ENCODE measurements at places on chromosomes 16 and 17.

DNA sequence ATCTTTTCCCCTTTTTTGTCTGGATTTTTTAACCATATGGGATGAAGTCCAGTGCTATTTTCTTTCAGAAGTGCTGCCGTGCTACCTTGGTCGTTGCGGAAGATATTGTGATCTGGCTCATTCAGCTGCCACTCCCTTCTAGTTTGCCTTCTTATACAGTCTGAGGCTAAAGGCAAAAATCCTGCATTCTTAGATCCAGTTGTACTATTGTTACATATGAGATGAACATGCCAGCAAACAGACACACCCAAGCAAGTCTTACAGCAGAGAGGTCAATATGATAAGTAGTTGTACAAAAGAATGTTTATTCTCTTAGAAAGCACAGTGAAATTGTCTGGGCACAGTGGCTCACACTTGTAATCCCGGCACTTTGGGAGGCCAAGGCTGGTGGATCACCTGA is 108.0 kb upstream of the COX10 start:
- DNase-seq = no peak

GRCh38 chr17:3894911-3895343 is 2.1 kb upstream of the CAMKK1 start:
- no peak for DNase-seq

DNA sequence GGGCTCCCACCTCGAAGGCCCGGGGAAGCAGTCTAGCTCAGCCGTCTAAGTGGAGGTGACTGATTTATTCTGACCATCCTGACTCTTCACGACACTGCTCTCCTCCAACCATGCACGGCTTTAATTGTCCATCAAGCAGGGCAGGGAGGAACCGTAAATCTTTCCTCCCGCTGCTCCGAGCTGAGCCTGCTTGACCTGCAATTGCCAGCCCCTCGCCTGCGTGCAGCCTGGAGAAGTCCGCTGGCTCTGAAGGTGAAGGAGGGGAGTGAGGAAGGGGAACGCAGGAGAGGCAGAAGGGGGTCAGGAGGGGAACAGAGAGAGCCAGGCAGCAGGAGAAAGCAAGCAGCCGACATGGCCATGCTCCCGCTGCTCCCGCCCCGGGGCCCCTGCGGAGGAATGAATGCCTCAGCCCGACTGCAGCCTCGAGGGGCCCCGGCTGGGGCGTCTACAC is 10.1 kb downstream of the RBFOX3 start:
- DNase-seq = no peak

DNA sequence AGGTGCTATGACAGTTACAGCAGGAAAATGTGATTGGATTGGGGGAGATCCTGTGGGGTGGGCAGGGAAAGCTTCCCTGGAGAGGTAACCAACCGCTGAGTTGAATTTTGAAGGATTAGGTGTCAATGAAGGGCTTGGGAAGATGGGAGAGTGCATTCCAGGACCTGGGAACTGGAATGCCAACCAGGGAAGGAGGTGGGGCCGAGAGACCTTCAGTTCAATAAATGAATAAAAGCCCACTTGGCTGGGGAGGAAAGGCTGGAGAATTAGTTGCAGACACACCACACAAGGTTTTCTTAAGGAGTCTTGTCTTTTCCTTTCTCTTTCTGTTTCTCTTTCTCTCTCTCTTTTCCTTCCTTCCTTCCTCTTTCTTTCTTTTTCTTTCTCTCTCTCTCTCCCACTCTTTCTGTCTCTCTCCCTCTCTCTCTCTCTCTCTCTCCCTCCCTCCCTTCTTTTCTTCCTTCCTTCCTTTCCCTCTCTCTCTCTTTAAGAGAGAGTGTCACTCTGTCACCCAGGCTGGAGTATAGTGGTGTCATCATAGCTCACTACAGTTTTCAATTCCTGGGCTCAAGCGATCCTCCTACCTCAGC is 3.3 kb downstream of the USP43 start:
- DNase-seq = no peak

DNA sequence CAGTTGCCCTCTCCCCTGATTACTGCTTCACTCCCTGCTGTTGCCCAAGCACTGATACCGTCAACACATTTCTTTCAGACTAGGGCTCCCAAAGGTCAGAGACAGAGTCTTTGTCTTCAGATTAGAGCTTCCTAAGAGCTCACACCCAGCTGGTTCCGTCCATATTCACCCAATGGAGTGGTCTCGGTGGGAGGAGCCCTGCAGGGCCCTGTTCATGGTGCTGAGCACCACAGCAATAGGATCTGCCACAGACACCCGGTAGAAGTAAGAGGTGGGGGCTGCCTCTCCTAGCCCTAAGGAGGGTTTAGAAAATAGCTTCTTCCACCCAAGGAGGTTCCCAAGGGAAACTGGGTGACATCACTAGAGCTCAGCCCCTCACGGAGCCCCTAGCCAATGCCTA is 128.3 kb downstream of the CCDC144A start:
- no peak for DNase-seq

DNA sequence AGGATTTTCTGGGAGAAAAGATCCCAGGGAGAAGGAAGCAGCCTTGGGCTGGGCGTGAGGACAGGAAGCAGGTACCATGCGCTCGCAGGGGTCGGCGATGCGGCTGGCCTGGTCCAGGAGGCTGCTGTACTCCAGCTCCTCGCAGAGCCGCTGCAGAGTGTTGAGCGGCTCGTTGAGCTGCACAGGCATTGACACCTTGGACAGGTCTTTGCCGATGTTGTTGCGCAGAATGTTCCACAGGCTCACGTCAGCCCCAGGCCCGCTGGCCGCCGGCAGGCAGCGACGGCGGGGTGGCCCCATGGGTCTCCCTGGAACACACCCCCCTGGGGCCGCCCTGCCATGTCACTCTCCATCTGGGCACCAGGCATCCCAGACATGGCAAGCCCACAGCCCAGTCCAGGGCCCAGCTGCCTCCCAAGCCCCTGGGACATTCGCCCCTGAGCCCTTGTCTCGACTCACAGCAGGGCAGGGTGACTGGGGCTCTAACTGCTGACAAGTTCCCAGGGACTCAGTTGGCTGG is 8.0 kb downstream of the OSBPL7 start:
- DNase-seq = no peak

- DNase-seq = no peak
These were observed 246.5 kb downstream of the FOXL1 start for GRCh38 chr16:86824751-86825296.

- no peak for DNase-seq
These were observed 115.3 kb downstream of the SKAP1 start for GRCh38 chr17:48314716-48315115.

DNA sequence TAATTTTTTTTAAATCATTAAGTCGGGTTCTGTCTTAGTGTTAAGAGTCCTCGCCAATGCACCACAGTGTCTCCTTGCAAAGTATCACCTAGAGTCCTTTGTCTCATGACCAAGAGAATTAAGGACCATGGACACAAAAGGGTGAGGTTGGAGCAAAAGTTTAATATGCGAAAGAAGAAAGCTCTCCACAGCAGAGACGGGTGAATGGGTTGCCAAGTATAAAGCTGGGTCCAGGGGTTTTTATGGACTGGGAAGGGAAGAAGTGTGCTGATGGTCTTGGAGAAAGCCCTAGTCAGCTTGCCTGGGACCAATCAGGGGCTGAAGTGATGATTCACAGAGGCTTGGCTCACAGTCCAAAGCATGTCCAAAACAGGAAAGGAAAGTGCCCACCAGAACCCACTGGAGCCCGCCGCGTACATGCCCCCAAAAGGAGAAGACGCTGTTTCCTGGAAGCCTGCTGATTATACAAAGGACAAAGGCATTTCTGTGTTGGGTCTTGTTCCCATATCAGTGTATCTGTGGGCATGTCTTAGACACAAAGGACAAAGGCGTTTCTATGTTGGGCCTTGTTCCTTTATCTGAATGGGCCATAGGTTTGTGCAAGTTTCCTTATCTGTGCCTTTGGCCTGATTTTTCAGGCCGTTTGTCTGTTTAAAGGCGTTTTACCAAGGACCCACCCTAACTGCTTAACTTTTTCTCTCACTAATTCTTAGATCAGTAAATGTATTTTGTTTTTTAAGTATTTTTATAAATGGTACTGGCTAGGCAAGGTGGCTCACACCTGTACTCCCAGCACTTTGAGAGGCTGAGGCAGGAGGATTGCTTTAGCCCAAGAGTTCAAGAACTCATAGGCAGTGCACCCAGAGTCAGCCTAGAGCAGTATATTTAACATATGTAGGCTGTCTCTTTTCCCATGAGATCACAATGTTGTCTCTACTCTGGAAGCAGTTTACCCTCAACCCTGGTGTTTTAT is 28.7 kb upstream of the ATF7IP2 start:
- DNase-seq = no peak

DNA sequence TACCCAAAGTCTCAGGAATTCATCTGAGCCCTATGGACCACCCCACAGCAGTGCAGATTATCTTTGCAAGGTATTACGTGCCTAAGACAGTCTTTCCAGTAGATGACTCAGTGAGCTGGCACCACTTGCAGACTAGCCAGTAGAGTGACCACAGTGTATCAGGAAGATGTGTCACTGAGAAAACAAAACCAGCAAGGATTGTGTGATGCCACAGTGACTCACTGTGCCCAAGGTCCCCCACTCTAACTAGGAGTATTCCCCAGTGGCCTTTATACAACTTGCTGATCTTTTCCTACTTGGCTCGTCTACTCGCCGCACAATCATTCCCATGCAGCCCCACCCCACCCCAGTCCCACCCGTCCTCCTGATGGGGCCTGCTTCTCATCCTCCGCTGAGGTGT is 26.8 kb upstream of the PRKCA start:
- DNase-seq = no peak

GRCh38 chr16:22329199-22329695 is 32.0 kb downstream of the POLR3E start:
- no peak for DNase-seq

DNA sequence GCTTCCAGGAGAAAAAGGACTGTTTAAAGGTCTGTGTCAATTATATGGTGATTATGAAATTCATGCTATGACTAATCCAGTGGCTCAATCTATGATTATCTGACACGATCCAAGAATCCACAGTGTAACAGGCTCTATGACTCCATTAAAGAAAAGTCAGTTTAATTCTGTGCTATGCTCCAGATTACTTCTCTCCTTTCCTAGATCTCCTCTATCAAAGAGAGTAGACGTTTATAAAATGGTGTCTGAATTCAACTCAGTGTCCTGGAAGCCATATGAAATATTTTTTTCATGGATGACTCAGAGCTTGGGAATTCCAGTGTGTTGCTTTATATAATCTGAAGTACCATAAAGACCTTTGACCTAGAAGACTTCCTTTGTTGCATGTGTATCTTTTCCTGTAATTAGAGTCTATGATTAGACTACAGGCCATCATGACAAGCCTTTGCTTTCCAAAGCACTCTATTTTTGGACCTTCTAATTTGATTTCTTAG is 27.0 kb upstream of the NF1 start:
- DNase-seq = peak; percentile 21

GRCh38 chr16:58518083-58518979 is 3.0 kb downstream of the SETD6 start:
- peak; percentile 43 for DNase-seq

DNA sequence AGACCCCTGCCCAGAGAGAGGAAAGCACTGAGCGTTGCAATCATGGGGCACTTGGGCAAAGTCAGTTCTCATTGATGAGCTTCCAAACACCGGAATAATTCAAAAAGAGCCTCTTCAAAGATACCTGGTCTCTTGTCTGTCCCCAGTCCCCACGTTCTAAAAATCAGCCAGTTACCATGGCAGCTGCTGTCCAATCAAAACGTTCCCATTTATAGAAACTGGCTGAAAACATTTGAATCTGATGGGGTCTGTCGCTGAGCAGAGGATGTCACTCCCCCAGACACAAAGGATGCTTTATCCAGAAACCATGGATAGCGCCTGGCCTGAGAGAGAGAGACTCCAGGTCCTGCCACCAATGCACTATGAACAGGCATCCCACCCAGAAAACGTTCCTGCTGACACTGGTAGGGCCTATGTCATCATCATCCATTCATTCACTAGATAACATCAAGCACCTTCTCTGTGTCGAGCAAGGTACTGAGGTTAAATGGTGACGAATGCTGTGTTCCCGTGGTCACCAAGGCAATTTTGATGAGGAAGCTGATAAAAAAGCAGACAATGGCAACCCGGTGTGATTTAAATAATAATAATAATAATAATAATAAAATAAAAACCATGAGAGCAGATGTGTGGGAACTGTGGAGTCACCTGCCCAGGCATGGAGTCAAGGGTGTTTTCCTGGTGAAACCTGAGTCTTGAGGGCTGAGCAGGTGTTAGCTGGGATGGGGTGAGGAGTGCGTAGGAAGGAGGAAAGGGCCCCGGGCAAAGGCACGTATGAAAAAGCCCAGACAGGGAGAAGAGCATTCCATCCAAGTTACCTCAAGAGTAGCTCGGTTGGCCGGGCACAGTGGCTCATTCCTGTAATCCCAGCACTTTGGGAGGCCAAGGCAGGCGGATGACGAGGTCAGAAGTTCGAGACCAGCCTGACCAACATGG is 19.0 kb upstream of the CALB2 start:
- DNase-seq = no peak

- DNase-seq = no peak
These were observed 62.0 kb upstream of the AMZ2 start for GRCh38 chr17:68185820-68186219.

DNA sequence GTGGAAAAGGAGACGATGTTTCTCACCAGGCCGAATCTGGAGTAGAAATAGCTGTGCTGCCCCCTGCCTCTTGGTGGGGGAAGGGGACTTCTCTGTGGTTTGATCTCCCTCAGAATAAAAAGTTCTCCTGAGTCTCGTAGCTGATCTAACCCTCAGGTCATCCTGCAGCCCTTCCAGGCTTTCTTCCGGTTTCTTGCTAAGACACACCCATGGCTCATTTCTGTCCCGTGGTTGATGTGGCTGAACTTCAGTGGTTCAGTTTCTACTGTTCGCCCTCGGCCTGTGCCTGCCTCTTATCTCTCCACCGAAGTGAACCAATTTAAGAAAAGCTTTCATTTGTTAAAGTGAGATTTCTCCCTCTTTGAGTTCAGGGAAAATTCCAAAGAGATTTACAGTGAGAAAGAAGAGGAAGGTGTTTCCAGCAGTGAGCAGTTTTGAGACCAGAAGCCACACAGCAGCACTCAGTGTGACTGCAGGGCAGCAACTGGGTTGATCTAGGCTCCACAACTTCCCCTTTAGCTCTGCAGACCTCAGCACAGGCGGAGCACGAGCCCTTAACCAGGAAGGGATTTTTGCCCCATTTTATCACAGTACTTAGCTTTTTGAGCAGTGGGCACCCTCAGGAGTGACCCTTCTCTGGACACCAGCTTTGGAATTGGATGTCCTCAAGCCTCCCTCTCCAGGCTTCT is 34.9 kb upstream of the CACNG5 start:
- no peak for DNase-seq

- DNase-seq = no peak
These were observed 24.3 kb upstream of the DNAI2 start for GRCh38 chr17:74249590-74250270.

GRCh38 chr17:2776589-2777241 is 19.5 kb upstream of the RAP1GAP2 start:
- DNase-seq = no peak

DNA sequence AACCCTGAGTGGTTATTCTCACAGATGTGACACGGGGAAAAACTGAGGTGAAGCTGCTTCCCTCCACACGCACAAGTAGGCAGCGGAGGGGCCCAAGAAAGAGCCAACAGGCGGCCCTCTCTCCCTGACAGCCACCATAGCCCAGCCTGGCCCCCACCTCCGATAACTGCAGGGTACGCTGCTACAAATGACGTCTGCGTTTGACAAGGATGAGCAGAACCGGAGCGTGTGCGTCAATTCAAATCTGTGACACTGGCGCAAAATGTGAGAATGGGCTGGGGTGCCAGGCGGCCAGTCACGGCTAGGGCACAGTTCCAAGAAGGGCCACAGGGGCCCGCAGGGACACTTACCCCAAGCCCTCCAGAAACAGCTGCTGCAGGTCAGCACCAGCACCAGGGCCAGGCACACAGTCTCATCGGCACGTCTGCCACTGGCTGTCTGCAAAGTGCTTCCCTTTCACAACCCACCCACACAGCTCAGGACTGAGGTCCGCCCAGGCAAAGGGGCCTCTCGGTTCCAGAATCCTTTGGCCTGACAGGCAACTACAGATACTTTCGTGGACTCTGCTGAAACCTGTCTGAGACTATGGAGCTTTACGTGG is 14.4 kb downstream of the AXIN1 start:
- DNase-seq = no peak

Measured in activated CD4-positive, alpha-beta T cell treated with anti-CD3 and anti-CD28 coated beads, Interleukin-2, Interleukin-4, amounts not matched to agents 100 ng/mL and 50 ng/mL, durations not matched to agents 16 hours and 8 hours (primary cell).